ENCODE measurements at places on chromosomes 3 and 15.

DNA sequence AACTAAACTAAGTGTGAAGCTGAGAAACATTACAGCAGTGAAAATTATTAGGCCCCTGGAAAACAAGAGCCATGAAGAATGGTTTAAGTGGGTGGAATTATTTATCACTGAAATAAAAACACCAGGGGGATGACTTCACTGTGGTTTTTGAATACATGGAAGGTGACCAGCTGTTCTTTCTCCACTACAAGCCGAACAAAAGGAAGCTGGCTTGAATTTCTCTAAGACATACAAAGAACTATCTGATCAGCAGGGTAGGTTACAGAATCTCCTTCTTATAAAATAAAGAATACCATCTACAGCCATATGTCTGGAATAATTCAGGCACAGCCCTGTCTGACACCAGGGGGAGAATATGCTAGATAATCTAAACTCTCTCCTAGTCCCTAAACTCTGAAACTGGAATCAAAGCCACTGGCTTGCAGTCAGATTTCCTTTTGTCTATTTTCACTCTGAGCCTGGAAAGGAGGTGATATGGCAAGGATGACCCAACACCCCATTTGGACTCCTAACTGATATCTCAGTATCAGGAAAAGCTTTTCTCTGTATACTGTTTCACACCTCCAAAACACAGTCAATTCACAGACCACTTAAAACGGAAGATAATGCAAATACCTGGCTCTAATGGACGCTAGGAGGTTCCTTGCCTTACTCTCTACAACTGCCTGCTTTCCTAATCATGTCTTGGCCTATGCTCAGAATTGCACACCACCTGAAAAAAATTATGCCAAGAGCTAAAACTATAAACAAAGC lies 31.2 kb downstream of the SPATA12 start:
- no peak for DNase-seq

DNA sequence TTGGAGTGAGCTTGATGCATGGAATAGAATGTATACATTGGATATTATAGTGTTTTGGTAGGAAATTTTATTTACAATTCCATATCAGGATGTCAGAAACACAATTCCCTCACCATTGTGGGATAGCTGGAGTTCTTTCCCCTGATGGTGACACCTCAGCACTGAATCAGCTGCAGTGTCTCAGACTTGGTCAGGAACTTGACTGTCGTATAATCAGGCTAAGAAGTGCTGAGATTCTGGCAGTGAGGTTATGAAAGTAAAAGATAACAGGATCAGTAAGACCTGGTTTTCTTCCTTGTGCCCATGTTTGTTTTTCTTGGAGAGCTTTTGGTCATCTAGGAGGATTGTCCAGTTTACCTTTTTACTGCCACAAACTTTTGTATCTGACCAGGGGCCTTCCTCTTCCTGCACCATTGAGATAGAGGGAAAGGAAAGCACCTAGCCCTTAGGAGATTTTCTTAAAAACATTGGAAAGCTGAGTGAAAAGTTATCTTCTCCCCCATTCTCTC lies 27.3 kb upstream of the ST3GAL6 start:
- DNase-seq = no peak

DNA sequence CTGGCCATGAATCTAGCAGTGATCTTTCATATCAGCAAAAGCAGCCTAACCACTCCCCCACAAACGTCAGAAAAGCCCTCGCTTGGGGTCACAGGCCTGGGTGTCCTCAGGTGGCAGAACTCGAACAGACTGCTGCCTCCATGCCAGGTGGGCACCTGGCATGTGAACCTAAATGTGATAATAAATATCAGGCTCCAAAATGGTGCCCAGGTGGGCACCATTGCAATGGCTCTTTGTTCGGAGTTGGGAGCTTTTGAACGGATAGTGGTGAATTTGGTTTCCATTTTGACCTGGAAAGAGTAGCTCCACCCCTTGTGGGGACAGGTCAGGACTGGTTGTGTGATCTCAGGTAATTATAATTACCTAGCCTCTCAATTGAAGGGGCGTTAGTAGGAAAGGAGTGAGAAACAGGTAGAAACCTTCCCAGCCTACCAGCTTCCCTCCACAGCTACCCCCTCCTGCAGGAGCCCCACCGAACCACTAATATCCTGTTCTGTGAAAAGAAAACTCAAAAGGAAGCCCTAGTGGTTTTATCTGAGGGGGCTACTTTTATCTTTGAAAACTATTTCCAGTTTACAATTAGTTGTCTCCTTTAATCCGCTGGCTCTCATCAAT lies 18.1 kb downstream of the MYO1E start:
- DNase-seq = no peak

- DNase-seq = no peak
Measured at GRCh38 chr15:39381517-39381916, 199.4 kb upstream of the THBS1 start.

- no peak for DNase-seq
Measured at GRCh38 chr3:112308151-112308911, 14.3 kb upstream of the SLC9C1 start.

DNA sequence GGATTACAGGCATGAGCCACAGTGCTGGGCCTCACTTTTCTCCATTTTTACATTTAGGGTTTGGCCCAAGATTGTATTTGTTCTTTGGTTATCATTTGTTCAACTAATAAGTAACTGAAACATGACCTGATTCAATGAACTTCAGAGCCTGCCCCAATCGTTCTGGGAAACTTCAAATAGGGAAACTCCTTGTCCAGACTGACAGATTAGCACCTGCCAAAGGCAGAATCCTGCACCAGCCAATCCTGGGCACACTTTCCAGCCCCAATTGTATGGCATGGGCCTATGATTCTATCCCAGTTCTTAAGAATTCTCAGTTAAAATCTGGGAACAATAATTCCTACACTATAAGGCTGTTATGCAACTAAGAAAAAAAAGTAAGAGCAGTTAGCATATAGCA lies 18.3 kb upstream of the RAB43 start:
- DNase-seq = no peak

DNA sequence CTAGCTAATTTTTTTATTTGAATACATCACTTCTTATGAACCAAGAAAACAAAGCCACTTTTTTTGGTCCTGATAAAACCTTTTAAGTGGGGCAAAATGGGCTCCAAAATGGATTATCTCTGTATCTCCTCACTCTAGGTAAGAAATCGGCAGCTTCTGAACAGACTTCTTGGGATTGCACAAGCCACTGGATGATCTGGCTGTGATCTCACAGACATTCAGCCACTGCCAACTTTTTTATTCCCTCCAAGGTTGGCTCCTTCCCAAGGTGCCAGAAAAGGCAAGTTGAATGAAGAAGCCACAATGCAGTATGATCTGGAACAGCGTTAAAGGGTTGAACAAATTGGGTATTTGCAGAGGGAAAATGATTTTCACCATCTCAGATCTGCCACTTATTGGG lies 73.2 kb downstream of the PRICKLE2 start:
- DNase-seq = no peak

All from vagina (tissue), 2 donors.